ENCODE measurements at places on chromosomes 11 and 22. TPM values are rescaled to one million over a fixed set of nuclear protein-coding genes. Genes with fewer than 3 reads are reported as not detected.

The TEX54 gene
- not detected for total RNA-seq

- no peaks in the 10 kb centered on the region for H3K36me3 ChIP-seq
- H3K27me3 ChIP-seq: no peaks in the 10 kb centered on the region
- peak; percentile 68 for DNase-seq
These were observed 130.7 kb downstream of the SNX19 start for GRCh38 chr11:130785380-130786116.

DNA sequence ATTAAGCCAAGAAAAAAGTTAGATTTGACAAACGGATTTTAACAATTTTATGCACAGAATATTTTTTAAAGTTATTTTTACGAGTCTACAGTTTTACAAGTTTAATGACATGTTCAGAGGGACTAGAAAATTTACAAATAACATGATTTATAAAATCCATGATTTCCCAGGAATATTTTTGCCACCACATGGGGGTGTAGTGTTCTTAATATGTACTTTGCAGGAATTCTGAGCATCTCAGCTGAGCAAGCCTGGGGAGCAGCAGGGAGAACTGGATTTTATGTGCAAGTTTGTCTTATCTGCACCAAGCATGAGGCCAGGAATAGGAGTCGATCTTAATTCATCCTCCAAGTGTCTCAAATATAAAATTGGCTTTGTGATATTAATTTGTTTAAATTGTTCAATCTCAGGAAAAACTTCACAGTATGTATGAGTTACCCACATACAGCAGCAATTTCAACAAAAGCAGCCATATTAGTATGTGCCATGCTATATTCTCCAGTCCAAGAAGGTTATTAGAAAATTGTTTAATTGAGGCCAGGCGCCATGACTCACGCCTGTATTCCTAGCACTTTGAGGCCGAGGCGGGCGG lies 826.3 kb downstream of the DLG2 start:
- no peak overlapping the region for H3K4me3 ChIP-seq
- peak; percentile 39 for DNase-seq
- H3K27ac ChIP-seq: no peak overlapping the region
- no peaks in the 10 kb centered on the region for H3K4me1 ChIP-seq
- no peaks in the 10 kb centered on the region for H3K27me3 ChIP-seq

The MYO18B gene
- 0.45 TPM for total RNA-seq
